DND-41 (cell line): ENCODE measurements at places on chromosomes 1 and 21.

DNA sequence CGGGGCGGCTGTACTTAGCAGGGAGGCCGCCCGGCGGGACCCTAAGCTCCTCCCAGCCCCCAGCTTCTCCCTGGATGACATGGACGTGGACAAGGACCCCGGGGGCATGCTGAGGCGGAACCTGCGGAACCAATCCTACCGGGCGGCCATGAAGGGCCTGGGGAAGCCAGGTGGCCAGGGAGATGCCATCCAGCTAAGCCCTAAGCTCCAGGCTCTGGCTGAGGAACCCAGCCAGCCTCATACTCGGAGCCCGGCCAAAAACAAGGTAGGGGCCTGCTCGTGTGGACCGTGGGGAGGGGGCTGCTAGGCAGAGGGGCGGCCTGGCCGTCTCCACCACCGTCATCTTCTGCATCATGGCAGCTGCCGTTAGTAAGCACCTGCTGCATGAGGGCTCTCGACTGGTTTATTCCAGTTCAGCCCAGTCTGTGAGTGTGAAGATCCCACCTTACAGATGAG, 9.0 kb downstream of the ARHGEF16 start:
- DNase-seq: no peak

GRCh38 chr1:216710055-216710454, 13.2 kb downstream of the ESRRG start:
- DNase-seq: no peak

- DNase-seq: peak; percentile 17
Measured at GRCh38 chr1:11571906-11572616, 82.2 kb downstream of the FBXO2 start.

DNA sequence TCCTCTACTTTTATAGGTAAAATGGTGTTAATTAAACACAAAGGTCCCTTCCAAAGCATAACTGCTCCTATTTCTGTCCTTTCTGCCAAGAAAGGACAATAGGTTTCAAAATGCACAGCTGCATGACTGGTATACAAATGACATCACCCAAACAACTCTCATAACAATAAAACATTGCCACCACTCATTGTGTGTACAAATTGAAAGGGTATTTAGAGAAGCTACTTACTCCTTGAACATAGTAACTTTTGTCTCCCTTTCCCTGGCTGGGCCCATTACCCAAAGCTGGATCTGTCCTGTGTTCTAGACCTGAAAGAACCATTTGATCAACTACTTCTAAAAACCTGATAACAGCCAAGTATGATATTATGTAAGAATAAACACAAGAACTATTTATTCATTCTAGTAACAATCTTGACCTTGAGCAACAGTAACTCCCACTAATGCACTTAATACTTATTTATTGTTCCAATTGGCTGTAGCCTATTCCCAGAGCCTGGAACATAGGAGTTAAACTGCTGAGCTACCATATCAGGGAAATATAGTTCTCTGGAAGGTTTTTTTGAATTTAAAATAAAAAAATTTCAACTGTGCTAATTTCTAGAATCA, 38.2 kb downstream of the TTLL7 start:
- no peak for DNase-seq

DNA sequence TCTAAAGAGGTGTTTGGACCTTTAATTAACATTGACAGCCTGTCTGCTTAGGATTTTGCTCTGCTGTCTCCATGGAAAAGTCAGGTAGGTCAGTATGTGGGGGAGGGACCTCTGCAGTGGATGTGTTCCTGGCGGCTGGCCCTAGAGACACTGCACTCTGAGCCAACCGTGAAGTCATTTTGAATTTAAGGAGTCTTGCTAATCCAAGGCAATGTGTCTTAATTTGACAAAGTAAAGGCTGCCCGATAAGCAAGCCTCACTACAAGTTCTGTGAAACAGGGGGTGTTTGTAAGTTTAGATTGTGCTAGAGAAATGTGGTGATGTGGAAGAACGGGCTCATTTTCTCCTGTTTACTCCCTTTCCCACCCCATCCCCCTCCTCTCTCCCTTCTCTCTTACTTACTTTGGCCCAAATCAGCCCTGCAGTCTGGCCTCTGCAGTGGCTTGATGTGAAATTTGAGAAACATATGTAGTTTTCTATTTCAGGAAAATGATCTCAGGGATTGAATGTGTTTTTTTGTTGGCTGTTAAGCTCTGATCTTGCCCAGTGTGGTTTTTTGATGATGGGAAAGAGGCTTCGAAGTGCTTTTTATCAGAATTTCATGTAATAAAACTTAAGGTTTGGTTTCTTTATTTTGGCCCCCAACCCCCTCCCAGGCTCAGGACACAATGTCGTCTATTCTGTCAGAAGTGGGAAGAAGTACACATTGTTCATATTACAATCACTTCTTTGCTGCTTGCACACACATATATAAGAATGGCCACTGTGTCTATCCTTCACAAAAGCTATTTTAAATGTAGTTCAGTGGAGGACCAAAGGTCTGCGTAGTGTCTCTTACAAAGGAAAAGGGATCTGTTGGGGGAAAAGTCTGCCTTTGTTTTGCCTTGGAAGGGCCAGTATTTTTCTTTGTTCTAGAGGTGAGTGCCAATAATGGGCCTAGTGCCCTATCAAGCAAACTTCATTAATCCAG, 96.6 kb downstream of the FGGY start:
- no peak for DNase-seq

- DNase-seq: peak; percentile 86
Measured at GRCh38 chr1:145858238-145858900, 512 bp downstream of the PIAS3 start.

- peak; percentile 44 for DNase-seq
Measured at GRCh38 chr1:205812271-205812877, 624 bp downstream of the SLC41A1 start.

DNA sequence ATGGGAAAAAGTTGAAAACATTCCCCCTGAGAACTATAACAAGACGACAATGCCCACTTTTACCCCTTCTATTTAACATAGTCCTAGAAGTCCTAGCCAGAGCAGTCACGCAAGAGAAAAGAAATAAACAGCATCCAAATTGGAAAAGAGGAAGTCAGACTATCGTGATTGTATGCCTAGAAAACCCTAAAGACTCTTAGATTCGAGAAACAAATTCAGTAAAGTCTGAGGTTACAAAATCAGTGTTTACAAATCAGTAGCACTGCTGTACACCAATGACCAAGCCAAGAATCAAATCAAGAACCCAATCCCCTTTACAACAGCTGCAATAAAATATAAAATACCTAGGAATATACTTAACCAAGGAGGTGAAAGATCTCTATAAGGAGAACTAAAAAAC, 72.4 kb downstream of the POU2F1 start:
- DNase-seq: no peak

DNA sequence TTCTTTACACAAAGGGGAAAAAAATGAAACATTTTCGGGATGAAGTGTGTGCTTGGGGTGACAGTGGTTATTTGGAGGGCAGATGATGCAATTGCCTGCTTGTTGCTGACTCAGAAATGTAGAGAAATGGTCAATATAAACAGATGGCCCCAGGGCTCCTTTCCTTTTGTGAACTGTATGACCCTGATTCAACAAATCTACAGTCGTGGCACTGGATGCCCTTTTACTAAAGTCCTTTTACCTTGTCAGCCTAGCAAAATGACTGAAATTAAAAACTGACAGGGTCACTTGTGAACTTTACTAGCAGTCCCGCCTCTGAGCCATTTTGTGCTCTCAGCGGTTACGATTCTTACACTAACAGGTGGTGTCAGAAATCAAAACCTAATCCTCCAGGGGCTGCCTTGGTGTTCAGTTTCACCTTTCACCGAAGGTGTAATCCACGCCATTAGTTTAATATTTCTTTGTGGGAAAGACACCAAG, 49.8 kb downstream of the GREM2 start:
- no peak for DNase-seq

DNA sequence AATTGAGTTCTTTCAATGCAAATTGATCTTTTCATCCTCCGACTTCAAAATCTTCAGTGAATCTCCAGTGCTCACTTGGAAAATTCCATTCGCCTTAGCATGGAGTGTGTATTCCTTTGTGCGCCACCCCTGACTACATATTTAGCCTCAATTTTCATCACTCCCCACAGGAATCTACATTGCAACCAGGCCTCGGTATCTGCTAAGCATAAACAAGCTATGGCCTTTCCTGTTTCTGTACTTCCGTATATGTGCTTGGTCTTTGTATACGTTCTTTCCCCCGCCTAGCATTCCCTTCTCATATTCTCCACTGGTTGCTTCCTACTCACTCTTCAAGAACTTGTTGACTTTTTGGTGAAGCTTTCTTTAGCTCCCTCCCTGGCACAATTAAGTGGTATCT, 470.8 kb downstream of the LMO4 start:
- no peak for DNase-seq

DNA sequence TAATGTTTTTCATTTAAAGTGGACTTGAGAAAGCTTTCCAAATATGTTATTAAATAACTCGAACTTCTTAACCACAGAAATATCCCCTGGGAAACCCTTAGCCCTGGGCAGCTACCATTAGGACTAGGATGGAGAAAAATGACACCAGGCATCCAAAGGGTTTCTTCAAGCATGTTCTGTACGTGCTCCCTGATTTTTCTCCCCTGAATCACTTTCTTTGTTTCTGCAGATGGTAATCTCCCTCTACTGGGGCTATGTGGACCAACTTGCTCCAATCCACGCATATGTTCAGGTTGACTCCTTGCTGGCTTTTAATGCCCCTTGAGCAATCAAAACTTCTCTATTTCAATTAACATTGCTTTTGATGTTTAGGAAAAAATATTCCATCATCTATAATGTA, 312.7 kb upstream of the C1orf87 start:
- no peak for DNase-seq

- no peak for DNase-seq
Measured at GRCh38 chr1:234781241-234782065, 171.5 kb upstream of the IRF2BP2 start.
